Activated naive CD4-positive, alpha-beta T cell treated with anti-CD3 and anti-CD28 coated beads, Interleukin-2, amount 10 ng/mL, durations not matched to agents 7 days and 5 days (primary cell): ENCODE measurements at places on chromosomes 3 and 15.

GRCh38 chr15:39381517-39381916, 199.4 kb upstream of the THBS1 start:
- peaks cover 4% of the 10 kb centered on the region for H3K27me3 ChIP-seq
- H3K27ac ChIP-seq: no peak overlapping the region
- H3K4me1 ChIP-seq: no peaks in the 10 kb centered on the region
- no peak for DNase-seq

- H3K4me3 ChIP-seq: no peak overlapping the region
- no peak for DNase-seq
- no peak overlapping the region for H3K27ac ChIP-seq
- H3K36me3 ChIP-seq: peaks cover under 1% of the 10 kb centered on the region
- no peaks in the 10 kb centered on the region for H3K27me3 ChIP-seq
These were observed 68.1 kb downstream of the PDE8A start for GRCh38 chr15:85049805-85050204.

DNA sequence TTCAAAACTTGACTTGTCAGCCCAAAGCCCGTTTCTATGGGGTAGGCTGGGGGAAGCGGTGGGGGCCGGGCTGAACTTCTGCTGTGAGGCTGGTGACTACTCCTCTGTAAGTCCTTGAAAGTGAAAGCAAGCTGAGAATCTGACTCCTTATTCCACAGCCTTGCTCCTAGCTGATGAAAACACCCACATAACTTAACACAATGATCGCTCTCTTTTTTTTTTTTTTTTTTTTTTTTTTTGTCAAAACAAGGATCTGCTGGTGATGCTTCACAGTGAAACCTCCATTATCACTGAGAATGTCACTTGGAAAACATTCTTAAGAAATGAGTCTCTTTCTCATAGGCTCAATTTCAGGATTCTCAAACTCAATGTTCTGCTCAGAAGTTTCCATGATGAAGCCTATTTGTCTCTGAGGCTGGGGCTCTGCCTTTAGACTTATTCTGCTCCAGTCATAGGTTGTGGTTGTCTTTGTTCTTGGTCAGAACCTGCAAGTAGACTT, 31.4 kb upstream of the TKT start:
- H3K4me1 ChIP-seq: peaks cover 8% of the 10 kb centered on the region
- H3K27ac ChIP-seq: no peak overlapping the region
- no peak overlapping the region for H3K4me3 ChIP-seq
- DNase-seq: no peak
- H3K27me3 ChIP-seq: no peaks in the 10 kb centered on the region

- H3K4me1 ChIP-seq: no peaks in the 10 kb centered on the region
- no peaks in the 10 kb centered on the region for H3K27me3 ChIP-seq
- peaks cover 9% of the 10 kb centered on the region for H3K36me3 ChIP-seq
- H3K4me3 ChIP-seq: no peak overlapping the region
These were observed 296.5 kb downstream of the SLC9A9 start for GRCh38 chr3:143551761-143552160.

- peaks cover 35% of the 10 kb centered on the region for H3K27me3 ChIP-seq
- DNase-seq: no peak
- peaks cover 13% of the 10 kb centered on the region for H3K4me1 ChIP-seq
These were observed 91.1 kb downstream of the LINGO1 start for GRCh38 chr15:77541421-77542181.

DNA sequence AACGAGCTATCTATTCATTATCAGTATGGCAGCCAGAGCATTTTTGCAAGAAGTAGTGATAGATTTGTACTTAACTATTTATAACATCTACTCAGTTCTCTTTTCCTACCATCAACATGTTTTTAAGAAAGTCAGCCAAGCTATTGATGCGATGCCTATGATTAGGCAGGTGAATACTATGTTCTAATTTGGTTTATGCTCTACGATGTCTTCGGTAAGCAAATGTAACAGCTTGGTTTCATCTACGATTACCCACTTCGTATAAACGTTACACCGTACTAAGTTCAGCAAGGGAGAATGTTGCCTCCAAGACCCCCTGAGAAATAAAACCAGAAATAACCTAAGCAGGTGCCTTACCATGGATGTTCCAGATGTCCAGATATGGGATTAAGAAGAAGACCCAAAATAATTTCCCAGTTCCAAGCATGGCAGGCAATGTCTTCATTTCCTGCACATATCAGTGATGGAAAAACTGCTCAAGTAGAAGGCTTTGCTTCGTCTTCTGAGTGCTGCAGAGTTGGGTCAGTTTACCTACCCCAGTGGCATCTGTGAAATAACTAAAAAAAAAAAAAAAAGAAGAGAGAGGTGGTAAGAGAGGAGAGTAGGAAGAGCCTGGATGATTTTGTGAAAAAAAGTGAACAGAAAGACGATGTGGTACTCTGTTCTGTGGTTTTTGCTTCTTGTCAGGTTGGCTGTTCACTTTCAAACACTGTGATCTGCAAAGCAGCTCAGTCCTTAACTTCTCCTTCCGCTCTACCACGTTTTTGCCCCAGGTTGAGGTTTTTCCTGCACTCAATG, at the start of gene BTLA:
BTLA (minus strand) TSS at position 559 of the 798 bp plus-strand sequence; CDS start at position 445, 114 bp downstream.
- peaks cover 45% of the 10 kb centered on the region for H3K4me1 ChIP-seq
- DNase-seq: peak; percentile 60
- peak within 1 kb of the TSS; percentile 100 for H3K4me3 ChIP-seq
- peaks cover 41% of the 10 kb centered on the region for H3K36me3 ChIP-seq
- H3K27ac ChIP-seq: peak within 1 kb of the TSS; percentile 94

DNA sequence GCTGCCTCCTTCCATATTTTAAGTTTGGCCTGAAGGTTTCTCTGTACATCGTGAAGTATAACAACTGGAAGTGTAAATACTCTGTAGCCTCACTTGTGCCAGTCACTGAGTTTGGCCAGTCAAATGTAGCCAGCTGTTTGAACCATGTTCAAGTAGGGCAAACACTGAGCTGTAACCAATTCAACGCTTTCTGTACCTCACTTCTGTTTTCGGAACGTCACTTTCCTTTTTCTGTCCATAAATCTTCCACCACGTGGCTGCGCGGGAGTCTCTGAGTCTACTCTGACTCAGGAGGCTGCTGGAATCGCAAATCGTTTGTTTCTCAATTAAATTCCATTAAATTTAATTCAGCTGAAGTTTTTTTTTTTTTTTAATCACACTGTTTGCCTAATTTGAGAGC, 88.8 kb upstream of the RARB start:
- H3K27ac ChIP-seq: no peak overlapping the region
- H3K4me3 ChIP-seq: no peak overlapping the region
- no peaks in the 10 kb centered on the region for H3K36me3 ChIP-seq
- no peak for DNase-seq
- H3K4me1 ChIP-seq: no peaks in the 10 kb centered on the region

- H3K4me1 ChIP-seq: peaks cover 14% of the 10 kb centered on the region
- no peak overlapping the region for H3K27ac ChIP-seq
- H3K36me3 ChIP-seq: no peaks in the 10 kb centered on the region
- DNase-seq: no peak
- H3K4me3 ChIP-seq: no peak overlapping the region
- no peaks in the 10 kb centered on the region for H3K27me3 ChIP-seq
These were observed 3.9 kb downstream of the GRK7 start for GRCh38 chr3:141767066-141767465.

GRCh38 chr15:30962079-30962478, 29.3 kb downstream of the MTMR10 start:
- H3K27ac ChIP-seq: no peak overlapping the region
- no peaks in the 10 kb centered on the region for H3K27me3 ChIP-seq
- H3K36me3 ChIP-seq: peaks cover 49% of the 10 kb centered on the region
- H3K4me3 ChIP-seq: no peak overlapping the region
- H3K4me1 ChIP-seq: peaks cover 17% of the 10 kb centered on the region
- DNase-seq: no peak

DNA sequence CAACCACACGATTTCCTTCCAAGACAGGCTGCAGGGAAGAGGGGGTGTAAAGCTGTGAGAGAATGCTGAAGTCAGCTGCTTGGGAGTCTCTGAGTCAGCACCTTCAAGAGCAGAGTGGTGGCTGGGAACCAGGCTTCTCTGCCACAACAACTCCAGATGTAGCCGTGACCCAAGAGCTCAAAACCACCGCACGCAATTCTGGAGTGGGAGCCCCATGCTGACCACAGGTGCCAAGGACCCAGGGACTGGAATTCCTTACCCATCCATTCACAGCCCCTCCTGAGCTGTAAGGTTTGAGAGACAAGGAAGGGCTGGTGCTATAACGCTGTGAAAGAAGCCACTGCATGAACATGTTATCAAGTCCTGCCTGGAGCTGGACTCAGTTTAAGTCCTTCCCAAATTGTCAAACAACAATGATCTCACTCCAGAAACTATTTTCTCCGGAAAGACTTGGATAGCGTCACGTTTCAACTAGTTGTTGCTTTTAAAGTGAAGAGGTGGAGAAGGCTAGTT, 61.4 kb downstream of the UMPS start:
- H3K36me3 ChIP-seq: no peaks in the 10 kb centered on the region
- H3K27me3 ChIP-seq: peaks cover 35% of the 10 kb centered on the region
- H3K27ac ChIP-seq: no peak overlapping the region
- H3K4me3 ChIP-seq: no peak overlapping the region
- no peaks in the 10 kb centered on the region for H3K4me1 ChIP-seq

GRCh38 chr3:132435224-132435910, 18.1 kb downstream of the DNAJC13 start:
- DNase-seq: no peak
- H3K4me3 ChIP-seq: no peak overlapping the region
- H3K36me3 ChIP-seq: peaks cover 12% of the 10 kb centered on the region
- H3K4me1 ChIP-seq: peaks cover 16% of the 10 kb centered on the region

GRCh38 chr3:143771258-143771657, 77.0 kb downstream of the SLC9A9 start:
- H3K36me3 ChIP-seq: no peaks in the 10 kb centered on the region
- no peak overlapping the region for H3K27ac ChIP-seq
- DNase-seq: no peak
- H3K4me1 ChIP-seq: no peaks in the 10 kb centered on the region
- H3K4me3 ChIP-seq: no peak overlapping the region
- H3K27me3 ChIP-seq: no peaks in the 10 kb centered on the region

DNA sequence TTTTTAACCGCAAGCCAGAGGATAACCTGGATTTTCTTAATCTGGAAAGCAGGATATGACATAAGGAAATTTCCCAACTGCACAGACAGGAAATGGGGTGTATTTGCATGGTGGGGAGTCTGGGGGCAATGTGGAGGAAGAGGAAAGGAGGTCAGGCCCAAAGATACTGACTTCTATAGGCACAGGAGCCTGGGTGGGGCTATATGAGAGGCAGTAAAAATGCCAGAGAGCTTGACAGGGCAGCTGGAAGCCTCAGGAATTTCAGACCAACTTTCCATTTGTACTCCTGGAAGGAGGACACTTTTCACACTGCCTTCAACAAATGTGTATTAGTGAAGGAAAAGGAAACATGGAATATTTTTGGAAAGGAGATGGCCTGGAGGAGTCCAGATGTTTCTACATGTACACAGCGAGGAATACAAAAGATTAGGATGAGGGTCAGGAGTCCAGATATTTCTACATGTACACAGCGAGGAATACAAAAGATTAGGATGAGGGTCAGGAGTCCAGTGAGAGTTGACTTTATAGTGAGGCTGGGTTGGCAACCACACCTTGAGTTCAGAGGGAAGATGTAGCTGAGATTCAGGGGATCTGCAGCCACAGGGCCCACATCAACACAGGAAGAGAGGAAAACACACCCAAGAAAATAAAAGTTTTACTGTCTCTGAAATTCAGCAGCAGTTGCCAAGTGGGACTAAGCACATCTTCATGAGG, 111.9 kb upstream of the PTPRG start:
- DNase-seq: no peak
- no peaks in the 10 kb centered on the region for H3K36me3 ChIP-seq
- H3K27me3 ChIP-seq: peaks cover 4% of the 10 kb centered on the region
- H3K4me1 ChIP-seq: no peaks in the 10 kb centered on the region

DNA sequence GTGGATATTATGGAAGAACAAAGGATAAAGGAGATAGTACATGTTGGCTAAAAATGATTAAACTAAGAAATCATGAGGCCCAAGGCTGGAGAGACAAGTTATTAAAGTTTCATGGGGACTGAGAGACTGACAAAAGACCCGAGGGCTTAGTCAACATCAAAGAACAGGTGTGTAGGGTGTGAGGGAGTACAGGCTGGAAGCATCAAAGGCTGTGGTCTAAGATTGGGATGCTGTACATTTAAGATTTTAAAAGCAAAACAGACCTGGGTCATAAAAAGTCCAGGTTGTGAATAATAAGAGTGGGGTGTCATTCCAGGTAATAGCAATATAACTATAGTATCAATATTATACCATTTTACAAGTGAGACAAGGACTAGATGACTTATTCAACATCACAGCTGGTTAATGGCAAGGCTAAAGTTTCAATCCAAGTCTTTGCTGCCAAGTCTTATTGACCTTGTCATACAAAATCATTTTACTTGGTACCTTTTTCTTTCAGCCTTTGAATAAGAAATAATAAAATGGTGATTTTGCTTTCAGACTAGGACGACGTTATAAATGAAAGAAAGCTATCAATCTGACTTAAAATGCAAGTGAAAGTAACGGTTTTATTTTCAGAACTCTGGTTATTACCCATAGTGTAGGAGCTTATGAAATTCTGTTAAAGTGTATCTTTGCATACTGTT, 211.6 kb downstream of the TNIK start:
- peaks cover 22% of the 10 kb centered on the region for H3K36me3 ChIP-seq
- H3K27ac ChIP-seq: no peak overlapping the region
- no peaks in the 10 kb centered on the region for H3K27me3 ChIP-seq

GRCh38 chr3:125072749-125073389, 17.1 kb upstream of the HEG1 start:
- no peak overlapping the region for H3K27ac ChIP-seq
- DNase-seq: no peak
- H3K4me3 ChIP-seq: no peak overlapping the region
- H3K27me3 ChIP-seq: peaks cover 33% of the 10 kb centered on the region
- H3K36me3 ChIP-seq: no peaks in the 10 kb centered on the region

DNA sequence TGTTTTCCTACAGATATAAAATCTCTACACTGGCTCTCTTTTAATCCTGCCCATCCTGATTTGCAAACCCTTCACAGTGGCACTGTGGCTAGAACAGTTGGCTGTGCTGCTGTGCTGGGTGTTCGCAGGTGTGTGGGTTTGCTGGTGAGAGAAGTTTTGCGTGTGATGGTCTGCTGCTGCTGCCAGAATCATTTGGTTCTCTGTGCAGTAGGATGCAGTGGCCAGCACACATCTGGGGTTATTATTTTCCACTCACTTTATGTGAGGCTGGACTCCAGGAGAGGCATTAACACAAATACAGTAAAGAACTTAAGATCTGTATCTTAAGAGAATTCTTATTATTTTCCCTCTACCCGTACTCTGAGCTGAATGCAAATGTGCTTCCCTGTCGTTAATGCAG, 16.0 kb upstream of the PSMD6 start:
- H3K27ac ChIP-seq: no peak overlapping the region
- H3K36me3 ChIP-seq: no peaks in the 10 kb centered on the region
- no peak for DNase-seq
- no peak overlapping the region for H3K4me3 ChIP-seq
- H3K4me1 ChIP-seq: no peaks in the 10 kb centered on the region
- peaks cover 19% of the 10 kb centered on the region for H3K27me3 ChIP-seq

- no peak overlapping the region for H3K27ac ChIP-seq
- no peak overlapping the region for H3K4me3 ChIP-seq
- no peak for DNase-seq
- H3K4me1 ChIP-seq: no peaks in the 10 kb centered on the region
- H3K36me3 ChIP-seq: no peaks in the 10 kb centered on the region
These were observed 44.6 kb upstream of the ARPP21 start for GRCh38 chr3:35594739-35595138.
